ENCODE measurements at places on chromosomes 11 and 22. TPM values are rescaled to one million over a fixed set of nuclear protein-coding genes. Genes with fewer than 3 reads are reported as not detected.
A peak's percentile ranks its signal among the peaks of the same experiment; 100 is the strongest.

GRCh38 chr22:46171940-46172339 is 21.6 kb downstream of the PPARA start:
- DNase-seq, result no peak

DNA sequence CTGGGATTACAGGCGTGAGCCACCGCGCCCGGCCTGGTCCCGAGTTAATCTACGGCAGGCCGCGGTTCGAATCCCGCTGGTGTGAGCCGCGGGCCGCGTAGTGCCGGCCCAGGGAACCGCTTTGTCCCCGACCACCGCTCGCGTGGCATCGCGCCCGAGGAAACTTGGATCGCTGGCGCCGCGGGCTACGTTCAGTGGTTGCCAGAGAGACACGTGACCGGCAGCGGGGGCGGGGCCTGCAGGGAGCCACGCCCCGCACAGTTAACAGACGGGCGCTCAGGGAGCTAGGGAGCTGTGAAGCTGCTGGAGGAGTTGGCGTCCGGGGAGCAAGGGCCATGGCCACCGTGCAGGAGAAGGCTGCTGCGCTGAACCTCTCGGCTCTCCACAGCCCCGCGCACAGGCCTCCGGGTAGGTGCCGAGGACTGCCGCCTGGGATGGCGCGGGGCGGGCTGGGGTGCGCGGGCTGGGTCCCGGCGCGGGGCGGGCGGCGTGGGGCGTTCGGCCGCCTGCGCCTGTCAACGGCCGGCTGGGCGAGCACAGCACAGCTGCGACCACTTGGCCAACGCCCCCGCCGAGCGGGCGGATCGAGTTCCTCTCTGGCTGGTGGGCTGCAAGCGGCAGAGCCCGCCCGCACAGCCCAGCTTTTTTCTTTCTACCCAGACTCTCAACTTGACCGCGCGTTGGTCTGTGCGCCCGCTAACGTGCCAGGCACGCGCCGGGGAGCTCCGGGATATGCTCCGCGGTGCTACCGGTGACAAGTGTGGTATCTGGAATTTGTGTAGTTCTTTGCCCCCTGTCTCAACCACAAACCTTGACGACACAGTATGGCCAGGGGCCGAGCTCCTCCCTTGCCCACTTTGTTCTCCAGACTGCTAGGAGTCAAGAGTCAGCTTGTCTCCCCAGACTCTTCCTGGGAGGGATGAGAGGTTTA is at the start of gene DEPDC7:
Gene DEPDC7, plus strand, starts transcription at position 258 of the 931 bp plus-strand sequence. Its CDS starts 78 bp downstream, at position 336.
- DNase-seq, result peak; percentile 42

DNA sequence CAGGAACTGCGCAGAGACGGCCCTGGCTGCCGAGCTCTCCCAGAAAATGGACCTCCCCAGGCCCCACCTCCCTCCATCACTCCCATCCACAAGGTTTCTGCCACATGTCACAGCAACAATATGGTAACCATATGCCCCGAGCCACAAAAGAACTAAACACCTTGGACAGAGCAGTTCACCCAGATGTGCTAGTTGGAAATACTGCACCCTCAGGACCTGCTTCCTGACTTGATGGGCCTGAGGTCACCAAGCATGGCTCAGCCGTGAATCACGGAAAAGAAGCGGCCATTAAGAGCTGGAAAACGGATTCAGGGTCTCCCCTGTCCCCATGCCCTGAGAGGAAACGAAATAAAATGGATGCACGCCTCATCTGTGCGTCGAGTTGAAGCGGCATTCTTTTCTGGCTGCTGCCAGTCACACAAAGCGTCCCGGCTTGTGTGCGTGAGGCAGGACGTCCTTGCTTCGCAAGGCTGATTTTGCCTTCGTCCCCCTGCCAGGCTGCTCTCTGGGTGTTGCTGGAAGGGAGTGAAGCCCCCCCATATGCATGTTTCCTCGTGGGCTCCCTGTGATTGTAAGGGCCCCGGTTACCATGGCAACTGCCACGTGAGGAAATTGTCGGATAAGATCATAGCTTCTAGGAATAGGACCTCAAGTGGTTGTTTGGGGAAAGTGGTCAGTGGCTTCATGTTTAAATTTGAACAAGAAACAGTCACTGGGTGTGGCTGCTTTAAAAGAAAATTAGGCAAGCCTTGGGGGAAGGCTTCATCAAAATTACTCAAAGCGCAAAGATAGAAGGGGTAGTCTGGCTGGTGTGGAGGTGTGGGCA is 51.7 kb downstream of the FLI1 start:
- no peak for DNase-seq

DNA sequence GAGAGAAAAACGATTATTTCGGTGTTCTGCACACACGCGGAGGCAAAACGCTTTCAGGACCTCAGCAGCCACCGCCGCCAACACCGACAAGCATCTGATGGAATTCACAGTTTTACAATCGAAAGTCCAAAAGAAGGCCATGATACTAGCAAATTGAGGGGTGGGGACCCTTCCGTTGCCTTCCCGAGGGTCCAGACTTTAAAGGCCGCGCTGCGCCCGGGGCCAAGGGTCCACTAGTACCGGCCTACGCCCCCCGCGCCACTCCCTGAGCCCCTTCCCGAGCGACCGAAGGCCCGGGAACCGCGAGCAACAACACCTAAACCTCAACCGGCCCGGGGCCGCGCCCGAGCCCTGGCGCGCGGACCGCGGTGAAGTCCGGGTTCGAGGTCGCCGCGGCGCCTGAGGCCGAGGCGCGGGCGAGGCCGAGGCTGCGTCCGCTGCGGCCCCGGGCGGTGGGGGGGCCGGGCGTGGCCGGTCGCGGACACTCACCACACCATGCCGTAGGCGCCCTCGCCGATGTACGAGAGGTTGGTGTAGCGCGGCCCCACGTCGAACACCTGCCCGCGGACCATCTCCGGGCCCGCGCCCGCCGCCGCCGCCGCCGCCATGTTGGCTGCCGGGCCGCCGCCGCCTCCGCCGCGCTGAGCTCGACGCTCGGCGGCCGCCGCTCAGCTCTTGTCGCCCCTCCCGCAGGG is 465 bp downstream of the MAPK1 start:
- no peak for DNase-seq

- DNase-seq, result no peak
These were observed 495 bp downstream of the HYOU1 start for GRCh38 chr11:119056421-119056999.

- DNase-seq, result no peak
These were observed 12.0 kb downstream of the KMT2A start for GRCh38 chr11:118448294-118448693.

- DNase-seq, result no peak
These were observed 53.6 kb downstream of the SCUBE1 start for GRCh38 chr22:43289531-43289963.

GRCh38 chr11:75594211-75594610 is 32.2 kb downstream of the SERPINH1 start:
- no peak for DNase-seq

DNA sequence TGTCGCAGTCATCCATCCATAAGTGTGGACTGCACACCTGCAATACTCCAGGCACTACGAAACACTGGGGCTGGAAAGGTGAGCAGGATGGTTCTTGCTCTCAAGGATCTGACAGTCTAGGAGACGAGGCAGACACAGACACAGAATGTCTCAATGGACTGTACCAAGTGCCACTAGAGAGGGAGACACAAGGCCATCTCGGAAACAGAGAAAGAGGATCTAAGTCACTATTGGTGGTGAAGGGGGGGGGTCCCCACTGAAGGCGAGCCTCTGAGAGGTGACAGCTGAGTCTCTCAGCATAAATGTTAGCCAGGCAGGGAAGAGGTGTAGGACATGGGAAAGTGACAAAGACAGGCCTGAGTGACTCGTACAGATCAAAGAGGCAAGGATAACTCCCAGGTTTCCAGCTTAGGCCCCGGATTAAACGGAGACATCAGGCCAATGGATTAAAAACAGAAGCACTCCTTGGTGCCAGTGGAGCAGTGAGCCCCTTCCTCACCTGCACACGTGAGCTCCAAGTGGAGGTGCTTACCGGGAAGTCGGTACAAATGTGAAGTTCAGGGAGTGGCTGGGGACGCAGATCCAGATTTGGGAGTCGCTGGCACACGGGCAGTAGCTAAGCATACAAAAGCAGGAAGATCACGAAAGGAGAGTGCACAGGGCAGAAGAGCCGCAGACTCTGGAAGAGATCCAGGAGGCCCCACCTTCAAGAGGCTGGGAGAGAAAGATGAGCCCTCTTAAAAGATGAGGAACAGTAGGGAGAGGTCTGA is 117.2 kb downstream of the MICAL3 start:
- DNase-seq, result no peak

DNA sequence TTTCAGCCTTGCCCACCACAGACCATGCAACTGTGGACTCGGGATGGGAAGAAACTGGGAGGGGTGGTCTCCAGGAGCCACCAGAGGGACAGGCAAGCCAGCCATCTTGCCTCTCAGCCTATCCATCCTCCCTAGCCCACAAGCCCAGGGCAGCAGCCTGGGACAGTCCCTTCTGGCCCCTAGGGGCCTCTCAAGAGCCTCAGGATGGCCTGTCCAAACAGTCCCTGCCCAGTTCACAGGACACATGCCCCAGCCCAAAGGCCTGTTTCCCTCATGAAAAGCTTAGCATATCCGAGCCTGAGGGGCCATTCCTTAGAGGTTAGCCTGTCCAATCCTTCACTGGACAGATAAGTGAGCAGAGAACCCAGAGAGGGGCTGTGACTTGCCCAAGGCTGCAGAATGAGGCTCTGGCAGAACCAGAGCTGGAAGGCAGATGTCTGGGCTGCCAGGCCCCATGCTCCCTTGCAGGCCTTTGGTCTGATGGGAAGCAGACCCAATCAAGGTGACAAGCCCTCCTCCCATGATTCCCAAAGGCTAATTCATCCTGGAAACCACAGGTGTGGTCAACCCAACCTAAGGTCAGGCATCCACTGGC is 28.2 kb downstream of the LRRC10B start:
- no peak for DNase-seq

DNA sequence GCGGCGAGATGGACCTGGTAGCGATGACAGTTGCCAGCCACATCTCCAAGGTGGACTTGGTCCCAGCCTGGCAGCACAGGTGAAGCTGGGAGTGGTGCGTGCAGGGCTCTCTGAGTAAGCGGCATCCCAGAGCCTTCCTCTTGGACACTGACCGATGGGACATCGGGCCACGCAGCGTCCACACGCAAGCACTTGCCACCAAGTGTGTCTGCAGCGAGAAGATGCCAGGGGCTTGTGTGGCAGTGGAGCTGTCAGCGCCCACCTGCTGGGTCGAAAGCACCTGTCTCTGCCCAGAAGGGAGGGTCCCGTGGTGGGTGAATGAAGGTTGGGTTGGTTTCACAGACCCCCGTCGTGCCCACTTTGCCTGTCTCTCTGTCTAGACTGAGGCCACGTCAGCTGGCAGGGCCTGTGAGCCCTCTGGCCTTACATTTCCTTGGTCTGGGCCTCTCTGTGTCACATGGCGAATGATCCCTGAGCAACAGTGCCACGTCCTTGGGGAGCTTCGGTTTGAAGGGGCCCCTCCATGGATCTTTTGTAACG is 50.8 kb upstream of the SMIM38 start:
- DNase-seq, result no peak

DNA sequence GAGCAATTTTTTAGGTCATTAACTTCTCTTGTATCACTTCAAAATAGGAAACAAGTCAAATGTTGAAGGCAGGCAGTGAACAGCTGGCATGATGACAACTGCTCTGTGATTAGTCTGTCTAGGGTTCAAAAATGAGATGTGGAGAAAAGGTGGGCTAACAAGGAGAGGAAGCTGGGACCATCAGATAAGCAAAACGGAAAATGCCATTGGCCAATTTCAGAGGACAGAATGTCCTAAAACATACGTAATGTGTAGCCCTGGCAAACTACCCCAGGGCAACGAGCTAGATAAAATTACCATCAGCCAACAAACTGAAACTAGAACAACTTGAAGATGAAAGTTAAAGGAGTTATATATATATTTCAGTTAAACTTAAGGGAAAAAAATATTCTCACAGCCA is 93.2 kb downstream of the RELT start:
- no peak for DNase-seq

- no peak for DNase-seq
These were observed 194.7 kb downstream of the BRD1 start for GRCh38 chr22:49633010-49633324.

DNA sequence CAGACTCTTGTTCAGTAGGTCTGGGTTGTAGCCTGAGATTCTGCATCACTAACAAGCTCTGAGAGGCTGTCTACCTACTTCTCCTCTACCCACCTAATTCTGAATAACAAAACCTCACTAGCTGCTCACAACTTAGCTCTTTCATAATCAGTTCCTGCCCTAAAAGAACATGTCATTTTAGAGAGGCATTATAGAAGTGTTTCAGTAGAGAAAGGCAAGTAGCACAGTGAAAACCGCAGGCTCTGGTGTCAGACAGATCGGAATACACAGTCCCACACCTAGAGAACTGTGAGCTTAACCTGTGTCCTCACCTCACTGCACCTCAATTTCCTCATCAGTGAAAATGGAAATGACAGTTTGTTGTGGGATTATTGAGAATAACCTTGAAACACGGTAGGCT is 1337.6 kb upstream of the TENM4 start:
- no peak for DNase-seq

- DNase-seq, result no peak
These were observed 770 bp downstream of the METTL15 start for GRCh38 chr11:28108958-28109357.

DNA sequence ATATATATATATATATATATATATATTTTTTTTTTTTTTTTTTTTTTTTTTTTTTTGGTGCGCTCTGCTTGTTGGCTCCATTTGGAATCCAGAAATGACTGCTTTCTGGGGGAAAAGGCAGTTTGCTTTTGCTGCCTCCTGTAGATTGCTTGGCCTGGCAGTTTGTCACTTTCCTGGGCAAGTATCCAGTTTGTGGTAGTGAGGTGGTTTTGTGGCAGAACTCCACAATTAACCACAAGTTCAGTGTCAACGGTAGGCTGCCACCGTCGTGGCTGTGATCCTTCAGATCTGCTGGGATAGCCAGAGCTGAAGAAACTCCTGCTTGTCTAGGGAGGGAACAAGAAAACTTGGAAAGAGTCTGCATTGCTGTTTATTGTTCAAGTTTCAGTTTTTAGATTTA is 5.0 kb upstream of the PDE3B start:
- no peak for DNase-seq

DNA sequence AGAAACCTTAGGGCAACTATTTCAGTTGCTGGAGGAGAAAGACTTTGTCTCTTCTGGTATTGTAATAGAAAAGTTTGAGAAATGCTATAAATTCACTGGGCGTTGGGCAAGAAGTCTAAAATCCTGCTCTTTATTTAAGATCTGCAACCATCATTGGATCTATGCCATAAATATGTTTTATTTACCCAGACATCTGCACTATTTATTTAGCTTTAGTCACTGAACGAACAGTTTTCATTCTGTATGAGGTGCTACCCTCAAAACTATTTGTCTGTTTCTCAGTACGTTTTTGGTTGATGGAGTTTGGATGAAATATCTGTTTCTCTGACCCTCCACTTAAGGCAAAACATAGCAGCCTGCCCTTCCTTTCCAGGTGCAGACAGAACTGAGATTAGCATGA is 171.5 kb downstream of the SNX19 start:
- DNase-seq, result no peak

LPXN gene
- total RNA-seq, result 1.6 TPM

RCN1 gene
- 132 TPM for total RNA-seq

USP47 gene
- 33.5 TPM for total RNA-seq

FGF19 gene
- 0.12 TPM for total RNA-seq

OR5B17 gene
- total RNA-seq, result not detected

CCDC86 gene
- 15.0 TPM for total RNA-seq

HSPB2 gene
- not detected for total RNA-seq

DERL3 gene
- total RNA-seq, result 0.59 TPM
